ENCODE measurements at places on chromosomes 7 and 10. TPM values are rescaled to one million over a fixed set of nuclear protein-coding genes. Genes with fewer than 3 reads are reported as not detected.

- DNase-seq = no peak
Observed at GRCh38 chr10:34727595-34728033, 87.5 kb downstream of the PARD3 start.

GRCh38 chr7:139753693-139754111 is 24.1 kb downstream of the HIPK2 start:
- DNase-seq = no peak

- no peak for DNase-seq
Observed at GRCh38 chr7:128890306-128891109, 20.0 kb downstream of the KCP start.

GRCh38 chr10:72490951-72491350 is 134.9 kb downstream of the MICU1 start:
- DNase-seq = no peak

DNA sequence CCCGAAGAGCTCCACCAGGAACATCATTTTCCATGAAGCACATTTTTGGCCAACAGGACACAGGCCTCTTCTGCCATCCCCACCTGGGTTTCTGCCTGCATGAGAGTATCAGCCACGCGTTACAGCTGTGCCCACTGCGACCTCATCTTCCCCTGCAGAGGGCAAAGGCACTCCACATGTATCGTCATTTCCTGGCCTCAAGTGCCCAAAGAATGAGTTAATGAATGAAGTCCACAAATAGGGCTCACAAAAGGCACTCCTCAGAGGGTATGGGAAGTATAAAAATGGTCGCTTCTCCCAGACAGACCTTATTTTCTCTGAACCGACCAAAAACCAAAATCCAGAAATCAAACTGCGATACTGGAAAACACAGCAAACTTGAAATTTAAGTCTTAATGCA is 18.5 kb downstream of the ELMO1 start:
- DNase-seq = no peak

- DNase-seq = no peak
Observed at GRCh38 chr10:115136616-115137015, 43.5 kb downstream of the ATRNL1 start.

GRCh38 chr10:70253878-70254765 is 20.9 kb upstream of the PPA1 start:
- DNase-seq = no peak

GRCh38 chr7:71191771-71192170 is 59.8 kb downstream of the GALNT17 start:
- DNase-seq = no peak

DNA sequence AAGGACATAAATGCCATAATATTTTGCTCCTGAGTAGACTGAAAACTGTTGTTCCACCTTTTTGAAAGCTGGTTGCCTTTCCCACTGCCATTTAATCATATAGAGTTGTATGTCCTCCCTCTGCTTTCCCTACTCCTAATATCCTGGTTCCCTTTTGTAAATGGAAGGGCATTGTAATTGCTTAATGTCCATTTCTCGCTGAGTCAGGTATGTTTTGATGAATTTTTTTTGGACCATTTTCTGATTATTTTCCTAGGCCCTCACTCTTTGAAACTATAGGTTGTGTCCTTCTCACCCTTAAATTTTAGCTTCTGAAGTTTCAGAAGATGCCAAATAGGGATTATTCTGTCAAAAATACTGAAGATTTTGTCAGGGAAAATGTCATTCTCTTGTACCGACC is 45.5 kb downstream of the WAC start:
- no peak for DNase-seq

GRCh38 chr10:124469956-124470484 is 8.4 kb downstream of the LHPP start:
- no peak for DNase-seq

GRCh38 chr10:49186613-49187012 is 1.6 kb downstream of the TMEM273 start:
- DNase-seq = no peak

- DNase-seq = no peak
Observed at GRCh38 chr10:64071218-64071617, 550.0 kb downstream of the REEP3 start.

DNA sequence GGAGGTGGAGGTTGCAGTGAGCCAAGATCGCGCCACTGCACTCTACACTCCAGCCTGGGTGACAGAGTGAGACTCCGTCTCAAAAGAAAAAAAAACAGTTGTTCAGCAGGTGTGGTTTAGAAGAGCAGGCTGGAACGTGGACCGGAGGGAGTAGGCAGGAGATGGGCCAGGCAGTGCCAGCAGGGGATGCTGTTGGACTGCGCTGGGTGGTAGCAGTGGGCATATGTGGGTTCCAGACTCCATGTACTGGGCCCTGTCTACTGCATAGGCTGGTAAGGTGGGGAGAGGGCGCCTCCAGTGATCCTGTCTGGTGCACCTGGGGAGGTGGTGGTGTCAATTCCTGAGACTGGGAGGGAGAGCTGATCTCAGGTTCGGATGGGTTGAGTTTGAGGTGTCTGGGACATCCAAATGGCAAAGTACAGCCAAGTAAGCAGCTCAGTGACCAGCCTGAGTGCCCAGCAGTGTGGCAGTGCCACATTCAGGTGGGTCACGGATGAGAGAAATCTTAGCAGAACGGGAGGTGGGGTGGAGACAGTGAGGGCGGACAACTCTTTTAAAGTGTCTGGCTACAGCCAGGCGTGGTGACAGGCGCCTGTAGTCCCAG is 25.9 kb downstream of the SFXN4 start:
- peak; percentile 35 for DNase-seq

GRCh38 chr7:94580601-94581000 is 71.0 kb downstream of the CASD1 start:
- DNase-seq = no peak

GRCh38 chr7:74068378-74069085 is 15.1 kb upstream of the LIMK1 start:
- DNase-seq = no peak

DNA sequence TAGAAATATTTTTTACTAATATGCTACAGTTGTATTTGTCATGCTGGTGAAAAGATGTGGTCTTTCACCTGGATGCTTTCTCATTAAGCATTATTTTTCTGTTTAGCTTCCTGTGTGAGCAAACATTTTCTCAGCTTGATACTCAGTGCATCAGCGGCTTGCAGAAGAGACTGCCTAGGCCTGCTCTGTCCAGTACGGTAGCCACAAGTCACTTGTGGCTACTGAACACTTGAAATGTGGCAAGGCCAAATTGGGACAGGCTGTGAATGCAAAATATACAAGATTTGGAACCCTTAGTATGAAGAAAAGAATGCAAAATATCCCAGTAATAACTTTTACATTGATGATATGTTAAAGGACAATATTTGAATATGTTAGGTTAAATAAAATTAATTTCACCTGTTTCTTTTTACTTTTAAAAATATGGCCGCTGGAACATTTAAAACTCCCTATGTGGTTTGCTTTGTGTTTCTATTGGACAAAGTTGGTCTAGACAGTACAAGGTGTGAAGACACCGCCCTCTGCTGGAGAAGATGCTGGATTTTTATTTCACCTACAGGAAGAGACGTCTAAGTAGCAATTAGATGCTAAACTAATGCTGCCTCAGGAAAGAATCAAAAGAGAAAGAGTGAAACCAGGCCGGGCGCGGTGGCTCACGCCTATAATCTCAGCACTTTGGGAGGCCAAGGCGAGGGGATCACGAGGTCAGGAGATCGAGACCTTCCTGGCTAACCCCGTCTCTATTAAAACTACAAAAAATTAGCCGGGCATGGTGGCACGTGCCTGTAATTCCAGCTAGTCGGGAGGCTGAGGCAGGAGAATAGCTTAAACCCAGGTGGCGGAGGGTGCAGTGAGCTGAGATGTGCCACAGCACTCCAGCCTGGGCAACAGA is 5.3 kb downstream of the SRGN start:
- peak; percentile 44 for DNase-seq

DNA sequence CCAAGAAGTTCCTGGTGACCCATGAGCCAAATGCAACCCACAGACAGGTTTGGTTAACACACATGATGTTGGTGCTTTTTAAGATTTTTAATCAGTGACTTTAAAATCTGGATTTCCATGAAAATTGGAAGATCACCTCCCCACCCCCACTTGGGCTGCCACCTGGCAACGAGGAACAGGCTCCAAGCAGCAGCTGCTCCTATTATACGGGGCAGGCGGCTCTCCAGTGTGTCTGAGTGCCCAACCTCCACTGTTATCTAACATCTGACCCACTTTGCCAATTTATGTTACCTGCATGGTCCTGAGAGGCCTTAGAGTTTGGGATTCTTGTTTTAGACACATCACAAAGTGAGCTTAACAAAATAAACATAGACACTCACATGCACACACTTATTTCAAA is 56.4 kb downstream of the SGMS1 start:
- no peak for DNase-seq

DNA sequence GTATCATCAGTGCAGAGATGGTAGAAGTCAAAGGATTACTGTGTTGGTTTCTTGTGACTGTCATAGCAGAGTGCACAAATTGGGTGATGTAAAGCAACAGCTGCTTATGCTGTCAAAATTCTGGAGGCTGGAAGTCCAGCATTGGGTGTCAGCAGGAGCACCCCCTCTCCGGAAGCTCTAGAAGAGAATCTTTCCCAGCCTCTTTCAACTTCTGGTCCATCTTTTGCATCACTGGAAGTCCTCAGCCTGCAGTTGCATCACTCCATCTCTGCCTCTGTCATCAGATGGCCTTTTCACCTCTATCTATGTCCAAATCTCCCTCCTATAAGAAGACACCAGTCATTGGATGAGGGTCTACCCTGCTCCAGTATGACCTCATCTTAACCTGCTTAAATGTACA is 35.8 kb upstream of the GALNTL5 start:
- DNase-seq = no peak

- DNase-seq = no peak
Observed at GRCh38 chr7:4659551-4660286, 22.4 kb upstream of the FOXK1 start.

- DNase-seq = peak; percentile 17
Observed at GRCh38 chr7:15686957-15687545, 568 bp upstream of the MEOX2 start.

DNA sequence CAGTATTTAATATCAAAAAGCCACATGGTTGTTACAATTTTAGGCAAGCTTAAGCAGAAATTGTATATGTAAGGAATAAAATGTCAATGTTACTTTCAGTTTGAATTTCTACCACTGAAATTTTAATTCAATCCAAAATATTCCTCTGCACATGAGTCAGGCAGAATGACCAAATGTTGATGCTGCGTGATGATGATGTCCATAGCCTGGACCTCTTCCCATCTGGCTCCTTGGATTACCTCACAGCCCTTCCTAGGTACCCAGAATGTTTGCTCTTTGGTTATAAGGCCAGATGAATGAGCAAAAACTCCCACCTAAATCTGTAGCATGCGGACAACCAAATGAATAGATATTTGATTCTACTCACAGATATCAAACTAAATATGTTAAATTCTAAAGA is 258.3 kb upstream of the IMMP2L start:
- no peak for DNase-seq

DNA sequence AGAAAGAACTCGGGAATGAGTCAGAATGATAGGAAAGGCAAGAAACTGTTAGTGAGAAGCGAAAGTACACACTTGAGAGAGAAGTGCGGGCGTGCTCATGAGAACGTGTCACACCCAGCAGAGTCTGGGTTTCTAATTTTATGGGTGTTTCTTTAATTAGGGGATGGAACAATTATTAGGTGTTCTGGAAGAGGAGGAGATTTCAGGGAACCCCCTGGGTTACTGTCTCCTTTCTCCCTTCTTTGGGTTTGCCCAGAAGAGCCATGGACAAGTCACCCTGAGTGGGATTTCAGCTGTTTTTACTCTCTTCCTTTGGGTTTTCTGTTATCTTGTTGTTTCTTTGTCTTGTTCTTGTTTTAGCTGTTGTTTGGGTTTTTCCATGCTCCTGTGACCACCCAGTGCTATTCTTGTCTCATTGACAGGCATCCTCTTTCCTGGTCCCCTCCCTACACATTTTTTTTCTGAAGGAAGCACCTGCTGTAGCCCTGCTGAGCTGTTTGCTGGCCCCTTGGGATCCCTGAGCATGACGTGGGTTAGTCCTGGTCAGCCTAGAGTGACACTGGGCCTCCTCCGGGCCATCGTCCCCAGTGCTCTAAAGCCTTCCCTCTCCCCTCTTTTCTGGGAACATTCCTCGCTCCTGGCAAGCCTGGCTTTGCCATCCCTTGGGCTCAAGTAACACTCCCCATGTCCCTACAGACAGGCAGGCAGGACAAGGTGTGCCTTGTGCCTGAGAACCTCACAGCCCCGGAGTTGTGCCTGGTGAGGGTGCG is 3.5 kb downstream of the SH2D4B start:
- peak; percentile 50 for DNase-seq

GRCh38 chr10:132737390-132738048 is 48.4 kb downstream of the NKX6-2 start:
- DNase-seq = peak; percentile 62

- DNase-seq = no peak
Observed at GRCh38 chr10:67487906-67488619, 207.9 kb downstream of the CTNNA3 start.

- no peak for DNase-seq
Observed at GRCh38 chr7:26429168-26429567, 137.5 kb downstream of the SNX10 start.

GRCh38 chr10:30046476-30046875 is 12.9 kb downstream of the JCAD start:
- no peak for DNase-seq

Gene LIPJ
- not detected for total RNA-seq

Gene CADPS2
- total RNA-seq = 11.9 TPM

Gene EN2
- total RNA-seq = 0.11 TPM

Gene SMARCD3
- total RNA-seq = 104 TPM

Gene ITGA8
- 1.7 TPM for total RNA-seq

Gene DNAAF5
- total RNA-seq = 18.1 TPM

Gene GOLGA7B
- 0.60 TPM for total RNA-seq

Gene NOS3
- 12.6 TPM for total RNA-seq

Measured in left ventricle myocardium inferior (tissue), 1 donor.